ENCODE measurements at places on chromosomes 16 and 17. TPM values are rescaled to one million over a fixed set of nuclear protein-coding genes. Genes with fewer than 3 reads are reported as not detected.

The METTL2A gene
- total RNA-seq = 36.5 TPM

The KRTAP4-7 gene
- not detected for total RNA-seq

The MT1H gene
- not detected for total RNA-seq

The RHBDF1 gene
- total RNA-seq = 0.52 TPM

The SLC25A10 gene
- total RNA-seq = 45.7 TPM

The GAS7 gene
- total RNA-seq = 0.17 TPM

The ZPBP2 gene
- total RNA-seq = not detected

The TPSG1 gene
- total RNA-seq = not detected

The DHX58 gene
- 26.9 TPM for total RNA-seq

The POLR3K gene
- total RNA-seq = 90.6 TPM

The TBC1D3C gene
- total RNA-seq = 0.20 TPM

The GPRC5B gene
- not detected for total RNA-seq

The PYY gene
- 0.36 TPM for total RNA-seq

The STH gene
- not detected for total RNA-seq

The GFAP gene
- not detected for total RNA-seq

The TMC7 gene
- total RNA-seq = not detected

The PIRT gene
- not detected for total RNA-seq

The CHP2 gene
- total RNA-seq = not detected

The GRB2 gene
- 183 TPM for total RNA-seq

The SEPTIN1 gene
- total RNA-seq = 195 TPM

The PRSS53 gene
- 3.1 TPM for total RNA-seq

The DYNLRB2 gene
- not detected for total RNA-seq

The NFATC3 gene
- 152 TPM for total RNA-seq

The GPR139 gene
- not detected for total RNA-seq

The AIPL1 gene
- total RNA-seq = not detected

The NLRC5 gene
- 175 TPM for total RNA-seq

The METRNL gene
- 31.1 TPM for total RNA-seq

The HOXB5 gene
- 0.10 TPM for total RNA-seq
